NCI-H2029 (cell line): ENCODE measurements at places on chromosomes 2 and 18.

DNA sequence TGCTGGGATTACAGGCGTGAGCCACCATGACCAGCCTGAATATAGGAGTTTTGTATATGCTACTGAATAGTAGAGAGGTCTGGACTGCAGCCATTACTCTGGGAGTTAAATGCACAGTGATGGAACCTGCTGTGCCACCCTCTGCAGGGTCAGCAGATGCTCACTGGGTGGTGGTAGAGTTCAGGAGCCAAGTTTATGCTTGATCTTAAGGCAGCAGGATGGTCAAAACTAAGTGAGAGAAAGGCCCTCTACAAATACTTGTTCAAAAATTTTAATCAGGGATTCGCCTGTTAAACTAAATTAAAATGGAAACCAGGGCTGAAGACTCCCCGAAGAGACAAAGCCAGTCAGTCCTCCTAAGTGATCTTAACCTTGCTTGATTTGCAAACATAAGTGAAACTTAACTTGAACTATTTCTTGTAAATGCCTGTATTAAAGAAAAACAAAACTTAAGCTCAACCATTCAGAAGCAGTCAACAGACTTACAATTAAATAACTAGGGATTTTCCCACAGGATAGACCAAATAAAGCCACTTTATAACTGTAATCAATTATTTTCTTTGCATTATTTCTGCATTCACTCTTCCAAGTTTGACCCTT lies 4.2 kb upstream of the WDFY1 start:
- no peak for DNase-seq

GRCh38 chr2:163436963-163437362 lies 298.8 kb downstream of the FIGN start:
- DNase-seq: no peak

DNA sequence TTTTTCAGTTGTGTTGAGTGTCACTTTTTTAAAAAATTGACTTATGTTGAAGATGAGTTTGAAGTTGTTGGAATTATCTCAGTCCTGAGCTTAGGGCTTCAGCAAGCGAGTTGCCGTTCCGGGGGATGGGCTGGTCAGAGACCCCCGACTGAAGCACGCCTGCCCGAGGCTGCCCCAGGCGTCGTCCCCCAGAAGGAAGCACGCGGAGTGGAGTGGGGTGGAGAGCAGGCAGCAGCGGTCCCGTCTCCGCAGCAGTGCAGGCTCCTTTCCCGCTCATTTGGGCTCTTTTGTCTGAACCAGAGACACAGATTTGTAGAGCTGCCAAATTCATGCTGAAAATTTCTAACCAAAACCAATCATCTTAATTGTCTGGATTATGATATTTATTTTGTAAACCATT lies 33.7 kb downstream of the NFATC1 start:
- no peak for DNase-seq

- DNase-seq: no peak
These were observed 359.2 kb downstream of the GALR1 start for GRCh38 chr18:77608807-77609206.

DNA sequence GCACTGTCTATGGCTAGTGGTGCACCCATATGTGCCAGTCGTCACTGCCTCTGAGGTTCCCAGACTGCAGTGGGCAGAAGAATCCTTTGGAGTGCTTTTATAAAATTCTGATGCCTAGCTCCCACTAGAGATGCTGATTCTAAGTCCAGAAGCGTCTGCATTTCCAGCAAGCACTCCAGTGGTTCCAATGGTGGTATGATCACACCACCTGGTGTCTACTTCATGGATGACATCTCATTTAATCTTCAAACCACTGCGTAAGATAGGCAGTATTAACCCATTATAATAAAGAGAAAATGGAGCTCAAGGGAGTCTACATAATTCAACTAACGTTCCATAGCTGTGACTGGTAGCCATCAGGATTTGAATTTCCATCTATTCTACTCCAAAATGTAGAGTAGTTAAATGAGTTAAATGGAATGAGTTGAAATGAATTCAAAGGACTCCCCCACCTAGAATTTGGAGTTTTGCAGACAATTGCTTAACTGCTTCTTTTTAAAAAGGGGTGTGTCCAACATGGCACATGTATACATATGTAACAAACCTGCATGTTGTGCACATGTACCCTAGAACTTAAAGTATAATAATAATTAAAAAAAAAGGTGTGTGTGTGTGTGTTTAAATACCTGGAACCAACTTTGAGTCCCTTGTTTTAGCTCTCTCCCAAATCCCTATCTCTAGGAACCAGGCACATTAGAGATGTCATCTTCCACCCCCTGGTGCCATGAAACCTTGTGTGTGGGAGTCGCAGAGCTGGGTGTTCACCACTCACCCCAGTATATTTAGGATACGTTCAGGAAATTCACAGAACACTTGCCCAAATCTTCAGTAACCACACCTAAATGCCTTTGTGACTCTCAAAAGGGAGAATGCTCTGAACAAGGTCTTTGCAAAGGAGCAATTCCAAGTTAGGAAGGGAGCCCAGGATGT lies 14.1 kb downstream of the LAMA3 start:
- peak; percentile 12 for DNase-seq

- no peak for DNase-seq
These were observed 6.2 kb downstream of the HES6 start for GRCh38 chr2:238233625-238234024.

- no peak for DNase-seq
These were observed 93.8 kb downstream of the PRKCE start for GRCh38 chr2:45745231-45745630.

- DNase-seq: no peak
These were observed 171.4 kb upstream of the NDUFV2 start for GRCh38 chr18:8930990-8931616.
